Mesenchymal stem cell (in vitro differentiated cells and primary cell): ENCODE measurements at places on chromosomes 11 and 22.
A peak's percentile ranks its signal among the peaks of the same experiment; 100 is the strongest.

DNA sequence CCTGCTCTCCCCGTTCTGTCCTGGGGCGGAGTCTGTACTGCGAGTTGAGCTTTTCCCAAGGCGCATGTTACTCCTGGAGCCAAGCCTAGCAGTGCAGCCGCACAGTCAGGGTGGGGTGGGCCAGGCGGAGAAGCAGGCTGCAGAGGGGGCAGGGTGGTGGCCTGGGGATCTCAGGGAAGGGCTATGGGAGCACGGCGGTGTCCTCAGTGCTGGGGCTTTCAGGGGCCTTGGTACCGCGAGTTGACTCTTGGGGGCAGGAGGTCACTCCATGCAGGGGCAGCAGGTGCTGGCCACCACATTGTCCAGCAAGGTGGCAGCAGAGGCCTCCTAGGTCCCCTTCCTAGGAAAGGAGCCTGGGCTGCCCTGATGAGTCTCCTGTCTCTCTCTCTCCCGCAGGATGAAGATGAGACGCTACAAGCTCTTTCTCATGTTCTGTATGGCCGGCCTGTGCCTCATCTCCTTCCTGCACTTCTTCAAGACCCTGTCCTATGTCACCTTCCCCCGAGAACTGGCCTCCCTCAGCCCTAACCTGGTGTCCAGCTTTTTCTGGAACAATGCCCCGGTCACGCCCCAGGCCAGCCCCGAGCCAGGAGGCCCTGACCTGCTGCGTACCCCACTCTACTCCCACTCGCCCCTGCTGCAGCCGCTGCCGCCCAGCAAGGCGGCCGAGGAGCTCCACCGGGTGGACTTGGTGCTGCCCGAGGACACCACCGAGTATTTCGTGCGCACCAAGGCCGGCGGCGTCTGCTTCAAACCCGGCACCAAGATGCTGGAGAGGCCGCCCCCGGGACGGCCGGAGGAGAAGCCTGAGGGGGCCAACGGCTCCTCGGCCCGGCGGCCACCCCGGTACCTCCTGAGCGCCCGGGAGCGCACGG is 14.9 kb upstream of the MIEF1 start:
- DNase-seq: no peak
- H3K36me3 ChIP-seq: no peaks in the 10 kb centered on the region
- no peak overlapping the region for H3K4me3 ChIP-seq

DNA sequence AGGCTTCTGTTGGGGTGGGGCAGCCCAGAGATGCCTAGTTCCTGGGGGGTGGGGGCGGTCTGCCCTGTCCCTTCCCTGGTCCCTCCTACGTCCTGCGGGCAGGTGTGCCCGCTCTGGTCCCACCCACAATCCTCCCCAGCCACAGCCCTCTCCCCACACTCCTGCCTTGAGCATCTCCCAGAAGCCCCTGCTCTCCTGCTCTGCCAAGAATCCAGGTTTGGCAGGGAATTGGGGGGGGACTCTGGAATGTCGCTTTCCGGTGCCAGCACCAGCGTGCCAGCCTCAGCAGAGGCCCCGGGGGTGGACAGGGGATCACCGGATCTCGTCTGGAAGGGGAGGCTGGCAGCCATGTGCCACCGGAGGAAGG is 11.4 kb upstream of the PDGFB start:
- DNase-seq: no peak
- no peak overlapping the region for H3K4me3 ChIP-seq
- H3K4me1 ChIP-seq: peaks cover 49% of the 10 kb centered on the region
- H3K27me3 ChIP-seq: no peaks in the 10 kb centered on the region
- H3K27ac ChIP-seq: no peak overlapping the region

DNA sequence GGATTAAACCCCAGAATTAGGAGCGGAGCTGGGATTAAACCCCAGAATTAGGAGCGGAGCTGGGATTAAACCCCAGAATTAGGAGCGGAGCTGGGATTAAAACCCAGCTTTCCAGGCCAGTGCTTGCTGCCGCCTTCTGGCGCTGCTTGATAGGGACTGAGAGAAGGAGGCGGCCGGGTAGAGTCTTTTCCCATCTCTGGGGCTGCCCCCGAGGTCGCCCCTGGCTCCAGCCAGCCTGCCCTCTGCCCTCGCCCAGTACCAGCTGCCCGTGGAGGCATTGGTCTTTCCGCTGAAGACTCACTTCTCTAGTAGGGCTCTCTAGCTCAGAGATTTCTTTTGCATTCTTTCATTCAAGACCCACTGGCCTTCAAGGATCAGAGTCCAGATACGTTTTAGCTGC is 5.2 kb downstream of the TRMU start:
- H3K27me3 ChIP-seq: no peaks in the 10 kb centered on the region
- no peak for DNase-seq
- H3K4me1 ChIP-seq: peaks cover 3% of the 10 kb centered on the region
- H3K27ac ChIP-seq: no peak overlapping the region
- peaks cover 46% of the 10 kb centered on the region for H3K36me3 ChIP-seq
- H3K4me3 ChIP-seq: no peak overlapping the region

GRCh38 chr11:108803776-108804175 is 138.9 kb downstream of the DDX10 start:
- H3K4me3 ChIP-seq: no peak overlapping the region
- H3K4me1 ChIP-seq: peaks cover 3% of the 10 kb centered on the region
- H3K27me3 ChIP-seq: no peaks in the 10 kb centered on the region
- H3K27ac ChIP-seq: peak overlapping the region; percentile 22

DNA sequence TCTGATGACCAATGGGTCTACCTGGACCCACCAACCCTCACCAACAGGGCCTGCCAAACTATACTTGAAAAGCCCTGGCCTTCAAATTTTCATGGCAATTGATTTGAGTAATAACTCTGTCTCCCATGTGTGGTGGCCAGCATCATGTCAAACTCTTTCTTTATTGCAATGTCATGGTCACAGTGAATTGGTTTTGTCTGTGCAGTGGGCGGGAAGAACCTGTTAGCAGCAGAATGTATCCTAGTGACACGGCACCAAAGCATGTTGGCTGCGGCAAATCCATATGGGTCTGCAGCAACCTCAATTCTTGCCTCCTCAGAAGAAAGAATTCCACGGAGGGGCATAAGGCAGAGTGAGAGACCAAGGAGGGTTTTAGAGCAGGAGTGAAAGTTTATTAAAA is 19.6 kb upstream of the TMEM123 start:
- no peak overlapping the region for H3K27ac ChIP-seq
- peaks cover 5% of the 10 kb centered on the region for H3K4me1 ChIP-seq
- DNase-seq: no peak
- no peak overlapping the region for H3K4me3 ChIP-seq

GRCh38 chr11:65611028-65611757 is 2.8 kb downstream of the MAP3K11 start:
- H3K4me3 ChIP-seq: peak overlapping the region; percentile 96
- no peak for DNase-seq
- peaks cover 51% of the 10 kb centered on the region for H3K4me1 ChIP-seq
- H3K36me3 ChIP-seq: peaks cover 58% of the 10 kb centered on the region
- no peaks in the 10 kb centered on the region for H3K27me3 ChIP-seq
- H3K27ac ChIP-seq: peak overlapping the region; percentile 81

DNA sequence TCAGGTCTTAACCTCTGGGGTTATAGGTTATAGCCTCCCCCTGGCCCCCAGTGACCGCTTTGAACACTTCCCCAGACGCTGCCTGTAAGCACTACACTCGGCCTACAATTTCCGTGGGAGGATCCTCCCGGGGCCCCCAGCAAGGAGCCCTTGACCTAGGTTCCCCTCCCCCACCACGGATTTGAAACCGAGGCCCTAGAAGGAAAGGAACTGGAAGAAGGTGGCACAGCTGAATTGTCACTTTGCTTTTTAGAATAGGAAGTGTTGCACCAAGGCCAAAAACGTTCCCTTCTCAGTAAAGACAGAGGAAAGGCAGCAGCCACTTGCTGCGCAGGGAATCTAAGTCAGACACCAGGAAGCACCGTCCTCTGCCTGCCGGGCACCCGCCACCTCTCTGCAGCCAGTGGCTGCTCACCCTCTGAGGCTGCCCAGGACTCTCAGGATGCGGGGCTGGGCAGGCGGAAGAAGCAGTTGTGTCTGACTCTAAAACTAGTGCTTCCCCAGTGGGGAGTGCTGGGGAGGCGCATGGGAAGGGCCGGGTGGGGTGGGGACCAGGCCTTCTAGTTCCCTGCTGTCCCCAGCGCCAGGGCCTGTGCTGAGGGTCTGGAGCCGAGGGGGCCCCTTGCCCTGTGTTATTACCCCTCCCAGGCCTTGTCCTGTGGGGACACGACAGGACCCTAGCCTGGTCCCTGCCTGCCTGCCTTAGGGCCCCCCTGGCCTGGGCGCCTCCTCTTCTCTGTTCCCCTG is 7.9 kb upstream of the FLRT1 start:
- peaks cover 22% of the 10 kb centered on the region for H3K4me1 ChIP-seq
- no peak for DNase-seq
- peaks cover 53% of the 10 kb centered on the region for H3K27me3 ChIP-seq
- no peak overlapping the region for H3K27ac ChIP-seq
- H3K36me3 ChIP-seq: no peaks in the 10 kb centered on the region
- no peak overlapping the region for H3K4me3 ChIP-seq

GRCh38 chr22:50238755-50239154 is 6.1 kb downstream of the TUBGCP6 start:
- H3K4me1 ChIP-seq: peaks cover 28% of the 10 kb centered on the region
- H3K27ac ChIP-seq: no peak overlapping the region
- peaks cover 10% of the 10 kb centered on the region for H3K36me3 ChIP-seq
- no peak for DNase-seq
- no peak overlapping the region for H3K4me3 ChIP-seq
- no peaks in the 10 kb centered on the region for H3K27me3 ChIP-seq

DNA sequence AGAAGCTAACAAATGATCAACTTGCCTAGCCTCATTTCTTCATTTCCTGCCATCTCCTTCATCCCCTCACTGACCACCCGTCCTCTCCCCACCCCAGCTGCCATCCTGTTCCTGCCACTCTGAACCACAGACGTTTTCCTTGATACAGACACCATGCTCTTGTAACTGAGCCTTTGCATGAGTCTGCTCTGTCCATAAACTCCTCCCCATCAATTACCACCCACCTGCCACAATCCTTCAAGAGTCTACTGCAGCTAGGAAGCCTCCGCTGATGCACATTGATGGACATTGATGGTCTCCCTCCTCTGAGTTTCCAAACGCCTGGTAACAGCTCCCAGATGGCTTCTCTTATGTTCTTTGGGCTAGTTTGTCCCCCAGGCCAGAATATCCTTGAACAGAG is 193.8 kb downstream of the DBX1 start:
- no peak overlapping the region for H3K27ac ChIP-seq
- no peaks in the 10 kb centered on the region for H3K27me3 ChIP-seq
- no peak for DNase-seq
- peaks cover 10% of the 10 kb centered on the region for H3K4me1 ChIP-seq

GRCh38 chr11:134987223-134987768 is 575.3 kb upstream of the B3GAT1 start:
- H3K4me1 ChIP-seq: no peaks in the 10 kb centered on the region
- H3K27ac ChIP-seq: no peak overlapping the region
- no peaks in the 10 kb centered on the region for H3K36me3 ChIP-seq
- no peaks in the 10 kb centered on the region for H3K27me3 ChIP-seq

DNA sequence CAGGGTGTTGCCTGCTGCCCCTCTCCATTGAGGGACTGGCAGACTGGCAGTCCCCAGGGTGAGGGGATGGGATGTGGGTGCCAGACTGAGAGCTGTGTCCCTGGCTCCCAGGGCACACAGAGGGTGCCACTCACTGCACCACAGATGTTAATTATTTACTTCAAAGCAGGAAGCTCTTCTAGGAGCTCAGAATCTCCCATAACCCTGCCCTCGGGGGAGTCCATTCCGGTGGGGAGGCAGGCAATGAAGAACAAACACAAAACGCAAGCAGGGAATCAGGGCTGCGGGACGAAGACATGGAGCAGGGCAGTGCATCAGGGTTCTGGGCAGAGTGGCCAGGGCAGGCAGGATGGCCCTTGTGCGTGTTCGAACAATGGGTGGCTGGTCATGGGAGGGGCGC is 24.4 kb upstream of the FLRT1 start:
- H3K4me3 ChIP-seq: no peak overlapping the region
- H3K36me3 ChIP-seq: no peaks in the 10 kb centered on the region
- H3K27me3 ChIP-seq: no peaks in the 10 kb centered on the region

GRCh38 chr22:23212061-23213021 is 32.0 kb downstream of the BCR start:
- no peak overlapping the region for H3K4me3 ChIP-seq
- H3K4me1 ChIP-seq: peaks cover 16% of the 10 kb centered on the region
- no peak for DNase-seq
- H3K27me3 ChIP-seq: no peaks in the 10 kb centered on the region
- H3K36me3 ChIP-seq: peaks cover 13% of the 10 kb centered on the region
- H3K27ac ChIP-seq: no peak overlapping the region

GRCh38 chr11:30422447-30423278 is 99.8 kb downstream of the ARL14EP start:
- H3K27me3 ChIP-seq: peaks cover 11% of the 10 kb centered on the region
- H3K27ac ChIP-seq: peak overlapping the region; percentile 55
- H3K4me3 ChIP-seq: no peak overlapping the region
- no peak for DNase-seq
- H3K36me3 ChIP-seq: no peaks in the 10 kb centered on the region
- peaks cover 18% of the 10 kb centered on the region for H3K4me1 ChIP-seq

- H3K27me3 ChIP-seq: peaks cover 14% of the 10 kb centered on the region
- peak; percentile 47 for DNase-seq
- H3K36me3 ChIP-seq: peaks cover 6% of the 10 kb centered on the region
- H3K4me1 ChIP-seq: no peaks in the 10 kb centered on the region
- H3K27ac ChIP-seq: peak overlapping the region; percentile 18
- no peak overlapping the region for H3K4me3 ChIP-seq
Observed at GRCh38 chr22:25070956-25071355, 118.4 kb downstream of the KIAA1671 start.

GRCh38 chr11:15258433-15259165 is 143.9 kb downstream of the INSC start:
- H3K4me3 ChIP-seq: no peak overlapping the region
- H3K27ac ChIP-seq: no peak overlapping the region
- no peaks in the 10 kb centered on the region for H3K4me1 ChIP-seq
- no peaks in the 10 kb centered on the region for H3K36me3 ChIP-seq
- H3K27me3 ChIP-seq: peaks cover 3% of the 10 kb centered on the region

GRCh38 chr11:116384876-116385275 is 387.9 kb downstream of the BUD13 start:
- no peak overlapping the region for H3K4me3 ChIP-seq
- H3K27me3 ChIP-seq: no peaks in the 10 kb centered on the region
- no peaks in the 10 kb centered on the region for H3K36me3 ChIP-seq
- no peak for DNase-seq
- H3K4me1 ChIP-seq: no peaks in the 10 kb centered on the region
- H3K27ac ChIP-seq: no peak overlapping the region

GRCh38 chr11:127803755-127804154 is 783.6 kb downstream of the ETS1 start:
- no peak for DNase-seq
- no peaks in the 10 kb centered on the region for H3K4me1 ChIP-seq
- no peaks in the 10 kb centered on the region for H3K36me3 ChIP-seq
- no peaks in the 10 kb centered on the region for H3K27me3 ChIP-seq
- no peak overlapping the region for H3K27ac ChIP-seq

GRCh38 chr22:48870436-48870835 is 957.2 kb downstream of the BRD1 start:
- no peaks in the 10 kb centered on the region for H3K36me3 ChIP-seq
- H3K4me1 ChIP-seq: no peaks in the 10 kb centered on the region
- no peak overlapping the region for H3K4me3 ChIP-seq
- no peaks in the 10 kb centered on the region for H3K27me3 ChIP-seq
- no peak for DNase-seq
- H3K27ac ChIP-seq: no peak overlapping the region

GRCh38 chr22:22976033-22976922 is 88.7 kb downstream of the IGLL5 start:
- no peak for DNase-seq
- no peaks in the 10 kb centered on the region for H3K36me3 ChIP-seq
- H3K27ac ChIP-seq: no peak overlapping the region
- peaks cover 19% of the 10 kb centered on the region for H3K27me3 ChIP-seq
- no peak overlapping the region for H3K4me3 ChIP-seq

- H3K27me3 ChIP-seq: no peaks in the 10 kb centered on the region
- no peak for DNase-seq
- no peak overlapping the region for H3K4me3 ChIP-seq
- H3K27ac ChIP-seq: no peak overlapping the region
Observed at GRCh38 chr11:74322667-74323066, 11.2 kb upstream of the P4HA3 start.
